Fibroblast of villous mesenchyme (primary cell): ENCODE measurements at places on chromosomes 7 and 10. TPM values are rescaled to one million over a fixed set of nuclear protein-coding genes. Genes with fewer than 3 reads are reported as not detected.

GRCh38 chr7:36944838-36945237 lies 220.5 kb upstream of the AOAH start:
- no peak for DNase-seq

GRCh38 chr10:52523696-52524095 lies 209.6 kb downstream of the DKK1 start:
- no peak for DNase-seq

DNA sequence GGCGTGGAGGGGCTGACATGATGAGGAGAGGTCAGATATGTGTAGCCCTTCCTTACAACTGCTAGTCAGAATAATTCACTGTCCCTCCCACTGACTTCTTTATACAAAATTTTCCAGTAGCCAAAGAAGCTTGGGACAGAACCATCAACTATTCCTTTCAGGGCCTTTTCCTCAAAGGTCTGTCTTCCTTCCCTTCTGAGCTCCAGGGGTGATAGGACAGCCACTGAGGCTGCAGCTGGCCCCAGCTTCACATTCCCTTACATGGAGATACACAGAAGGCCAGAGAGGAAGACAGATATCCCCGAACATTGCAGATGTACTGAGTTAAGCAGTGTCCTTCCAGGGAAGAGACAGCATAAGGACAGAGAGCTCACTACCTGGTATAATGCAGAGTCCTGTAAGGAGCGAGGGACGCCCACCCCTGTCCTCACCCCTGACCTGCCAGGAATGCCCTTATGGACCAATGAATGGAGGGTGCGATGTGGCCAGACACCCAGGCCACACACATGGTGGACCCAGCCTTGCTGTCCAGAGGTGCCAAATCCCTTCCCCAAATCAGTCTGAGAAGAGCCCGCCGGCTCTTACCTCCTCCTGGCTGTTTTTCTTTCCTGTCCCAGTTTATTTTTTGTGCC lies 754.7 kb downstream of the GRID1 start:
- DNase-seq, result no peak

Gene SPACDR
- total RNA-seq, result not detected in 2 replicates

Gene ABCB1
- 0.86 and 0.97 TPM in 2 replicates for total RNA-seq

Gene LLCFC1
- not detected in 2 replicates for total RNA-seq

Gene CALML5
- not detected in 2 replicates for total RNA-seq

DNA sequence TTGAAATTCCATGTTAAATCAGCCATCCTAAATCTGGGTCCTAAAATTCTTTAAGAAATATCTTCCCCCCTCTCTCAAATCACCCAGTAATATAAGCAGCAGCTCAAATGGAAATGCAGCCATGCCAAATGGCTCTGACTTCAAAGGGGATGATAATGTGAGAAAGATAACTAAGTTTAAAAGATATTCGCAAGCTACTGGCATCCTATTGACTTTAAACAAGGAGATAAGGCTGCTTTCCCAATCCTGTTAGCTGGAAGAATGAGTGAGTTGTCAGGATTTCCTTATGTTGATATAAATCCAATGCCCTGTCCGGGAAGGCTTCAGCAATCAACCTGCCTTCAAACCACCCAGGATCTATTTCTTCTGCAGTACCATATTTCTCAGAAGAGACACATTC lies 172.0 kb downstream of the FANK1 start:
- DNase-seq, result no peak
